Activated CD4-positive, alpha-beta T cell treated with anti-CD3 and anti-CD28 coated beads, Interleukin-2, amount 50 U/mL, for 4 hours (primary cell): ENCODE measurements at places on chromosomes 2 and 18.
A peak's percentile ranks its signal among the peaks of the same experiment; 100 is the strongest.

DNA sequence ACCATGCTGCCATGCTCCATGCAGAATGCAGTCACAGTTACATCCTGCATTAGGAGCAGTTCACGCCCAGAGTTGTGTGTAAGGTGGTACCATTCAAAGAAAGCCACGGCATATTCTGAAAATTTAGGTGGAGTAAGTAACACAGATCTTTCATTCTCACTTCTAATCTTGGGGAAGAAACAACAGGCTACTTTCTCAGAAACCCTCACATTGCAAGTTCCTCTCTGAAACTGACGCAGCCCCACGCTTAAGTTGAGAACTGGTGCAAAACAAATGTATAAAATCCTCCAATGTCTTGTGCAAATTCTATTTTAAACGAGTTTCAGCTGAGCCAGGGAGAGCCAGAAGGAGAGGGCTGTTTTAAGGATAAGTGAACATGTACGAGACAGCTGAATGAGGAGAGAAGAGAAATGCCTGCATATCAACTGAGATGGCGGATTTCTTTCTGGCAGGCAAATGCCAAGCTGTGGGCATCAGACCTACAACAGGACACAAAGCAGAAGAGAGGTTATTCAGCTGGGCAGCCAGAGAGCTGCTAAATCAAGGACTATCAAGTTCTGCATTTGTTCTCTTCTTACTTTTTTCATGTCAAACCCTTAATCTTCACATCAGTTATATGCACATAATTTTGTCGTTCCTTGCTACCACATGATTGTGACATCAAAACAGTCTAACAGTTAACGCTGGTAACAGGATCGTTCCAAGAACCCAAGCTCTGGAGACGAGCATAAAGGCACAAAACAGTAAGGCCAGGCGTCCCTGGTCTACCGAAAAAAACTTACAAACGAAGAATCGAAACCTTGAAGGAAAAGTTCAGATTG is 6.4 kb downstream of the ARL4C start:
- DNase-seq, result peak; percentile 7

DNA sequence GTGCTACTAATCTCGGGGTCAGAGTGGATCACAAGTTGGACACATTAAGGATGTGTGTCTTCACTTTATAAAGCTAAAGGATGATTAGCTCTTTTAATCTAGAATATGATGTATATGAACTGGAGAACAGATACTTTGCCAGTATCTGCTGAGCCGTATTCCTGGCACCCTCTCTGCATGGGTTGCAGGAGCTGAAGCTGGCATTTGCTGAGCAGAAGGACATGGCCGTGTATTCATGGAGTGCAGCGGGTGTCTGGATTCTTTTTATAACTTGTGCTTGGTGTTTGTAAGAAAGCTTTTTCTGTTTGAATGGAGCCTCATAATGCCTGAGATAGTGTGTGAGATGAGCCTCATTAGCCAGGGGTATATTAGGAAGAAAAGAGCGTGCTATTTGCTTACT is 103.9 kb upstream of the MCFD2 start:
- DNase-seq, result no peak

- no peak for DNase-seq
Observed at GRCh38 chr18:34691614-34692013, 18.5 kb upstream of the DTNA start.

GRCh38 chr18:22467760-22468553 is 50.2 kb upstream of the CTAGE1 start:
- no peak for DNase-seq

- no peak for DNase-seq
Observed at GRCh38 chr2:54572636-54573536, 116.8 kb downstream of the SPTBN1 start.

DNA sequence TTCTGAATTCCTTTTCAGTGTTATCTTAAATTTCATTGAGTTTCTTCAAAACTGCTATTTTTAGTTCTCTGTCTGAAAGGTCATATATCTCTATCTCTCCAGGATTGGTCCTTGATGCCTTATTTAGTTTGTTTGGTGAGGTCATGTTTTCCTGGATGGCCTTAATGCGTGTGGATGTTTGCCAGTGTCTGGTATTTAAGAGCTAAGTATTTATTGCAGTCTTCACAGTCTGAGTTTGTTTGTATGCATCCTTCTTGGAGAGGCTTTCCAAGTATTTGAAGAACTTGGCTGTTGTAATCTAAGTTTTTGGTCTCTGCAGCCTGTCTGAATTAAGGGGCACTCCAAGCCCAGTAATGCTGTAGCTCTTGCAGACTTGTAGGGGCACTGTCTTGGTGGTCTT is 249.3 kb downstream of the ZNF385B start:
- no peak for DNase-seq

DNA sequence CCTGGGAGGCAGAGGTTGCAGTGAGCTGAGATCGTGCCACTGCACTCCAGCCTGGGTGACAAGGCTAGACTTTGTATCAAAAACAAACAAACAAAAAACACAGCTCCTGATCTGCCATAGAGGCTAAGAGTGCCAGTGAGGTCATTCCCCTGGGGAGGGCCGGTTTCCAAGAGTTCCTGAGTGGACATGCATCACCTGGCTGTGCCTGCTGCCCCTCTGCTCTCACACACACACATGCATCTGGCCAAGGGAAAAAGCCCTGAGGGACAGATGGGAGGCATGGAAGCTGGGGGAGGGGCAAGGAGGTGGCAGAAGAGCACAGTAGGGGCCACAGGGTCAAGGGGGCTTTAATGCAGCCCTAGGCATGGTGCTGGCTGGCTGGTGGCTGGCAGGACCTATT is 60.4 kb downstream of the ZBTB7C start:
- DNase-seq, result no peak

DNA sequence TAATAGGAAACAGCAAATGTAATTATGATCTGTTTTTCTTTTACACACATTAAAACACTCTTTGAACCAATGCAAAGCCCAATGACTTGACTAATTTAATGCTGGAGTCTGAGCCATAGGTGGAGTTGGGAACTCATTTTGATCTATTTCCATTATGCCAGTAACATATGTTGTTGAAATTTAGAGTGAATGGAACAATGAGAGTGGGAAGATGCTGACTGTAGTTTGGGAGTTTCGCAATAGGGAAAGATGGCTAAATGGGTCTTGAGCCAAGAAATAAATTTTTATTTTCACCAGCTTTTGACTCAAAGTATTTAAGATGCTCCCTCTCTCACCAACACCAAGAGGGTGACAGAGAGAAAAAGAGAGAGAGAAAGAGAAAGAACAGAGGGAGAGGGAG is 246.7 kb downstream of the DLGAP1 start:
- no peak for DNase-seq

- DNase-seq, result peak; percentile 36
Observed at GRCh38 chr2:10028988-10029874, 14.1 kb upstream of the KLF11 start.

DNA sequence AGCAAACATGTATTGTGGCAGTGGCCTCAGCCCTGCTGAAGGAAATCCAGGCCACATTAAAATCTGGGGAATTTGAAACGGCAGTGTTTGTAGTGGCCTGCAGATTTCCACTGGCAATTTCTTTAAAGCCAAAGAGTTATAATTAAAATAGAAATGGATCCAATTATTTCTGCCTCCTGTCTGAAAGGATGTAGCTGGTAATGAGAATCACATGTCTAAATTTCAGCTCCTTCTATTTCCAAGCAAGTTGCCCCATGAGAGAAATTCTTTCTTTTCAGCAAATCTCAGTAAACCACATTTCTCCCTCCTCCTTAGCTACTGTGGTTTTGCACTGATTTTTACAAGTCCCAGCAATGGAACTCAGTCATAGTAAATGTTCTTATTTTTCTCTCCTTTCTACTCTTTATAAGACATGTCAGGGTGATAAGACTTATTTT is 55.4 kb upstream of the ZNF396 start:
- DNase-seq, result no peak

- DNase-seq, result no peak
Observed at GRCh38 chr2:156311976-156312375, 20.5 kb downstream of the NR4A2 start.

GRCh38 chr18:54357082-54357659 is 487 bp downstream of the STARD6 start:
- no peak for DNase-seq

DNA sequence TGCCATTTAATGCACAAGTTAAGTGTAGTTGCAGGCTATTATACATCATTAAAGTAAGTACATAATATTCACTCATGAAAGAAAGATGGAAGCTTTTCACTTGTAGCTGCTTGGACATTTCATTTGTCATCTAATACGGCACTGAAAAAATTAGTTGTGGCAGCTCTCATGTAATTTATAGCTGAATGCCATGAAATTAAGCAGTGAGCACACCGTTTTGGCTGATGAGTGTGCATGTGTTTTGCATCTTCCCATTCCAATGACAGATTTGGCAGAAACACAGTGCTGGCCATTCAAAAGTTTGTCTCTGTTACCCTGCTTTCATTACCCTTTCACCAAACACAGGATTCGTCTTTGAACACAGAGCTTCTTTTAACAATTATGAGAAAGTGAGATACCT is 174.0 kb downstream of the PTGR3 start:
- no peak for DNase-seq

- no peak for DNase-seq
Observed at GRCh38 chr2:60519231-60519863, 34.1 kb downstream of the BCL11A start.

DNA sequence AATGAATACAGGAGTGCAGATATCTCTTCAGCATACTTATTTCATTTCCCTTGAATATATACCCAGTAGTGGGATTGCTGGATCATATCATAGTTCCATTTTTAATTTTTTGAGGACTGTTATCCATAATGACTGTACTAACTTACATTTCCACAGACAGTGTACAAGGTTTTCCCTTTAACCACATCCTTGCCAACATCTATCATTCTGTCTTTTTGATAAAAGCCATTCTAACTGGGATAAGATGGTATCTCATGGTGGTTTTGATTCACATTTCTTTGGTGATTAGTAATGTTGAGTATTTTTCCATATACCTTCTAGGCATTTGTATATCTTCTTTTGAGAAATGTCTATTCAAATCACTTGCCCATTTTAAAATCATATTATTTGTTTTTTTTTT is 325.2 kb downstream of the CYP26B1 start:
- no peak for DNase-seq

DNA sequence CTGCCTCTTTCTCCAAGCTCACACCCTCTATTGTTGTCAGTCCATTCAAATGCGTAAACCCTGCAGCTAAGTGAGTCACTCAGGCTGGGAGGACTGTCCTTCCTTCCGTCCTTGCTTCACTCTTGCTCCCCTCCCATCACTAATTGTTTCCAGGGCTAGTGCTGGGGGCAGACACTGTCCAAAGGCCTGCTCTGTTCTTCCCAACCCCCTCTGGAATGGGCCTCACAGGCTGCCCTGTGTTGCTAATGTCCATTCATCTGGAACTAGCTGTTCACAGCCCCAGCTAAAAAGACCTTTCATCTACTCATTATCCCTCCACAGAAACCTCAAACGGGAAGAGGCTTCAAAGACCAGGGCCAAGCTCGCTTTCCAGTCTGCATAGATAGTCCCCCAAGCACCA is 31.9 kb upstream of the NRP2 start:
- DNase-seq, result no peak

DNA sequence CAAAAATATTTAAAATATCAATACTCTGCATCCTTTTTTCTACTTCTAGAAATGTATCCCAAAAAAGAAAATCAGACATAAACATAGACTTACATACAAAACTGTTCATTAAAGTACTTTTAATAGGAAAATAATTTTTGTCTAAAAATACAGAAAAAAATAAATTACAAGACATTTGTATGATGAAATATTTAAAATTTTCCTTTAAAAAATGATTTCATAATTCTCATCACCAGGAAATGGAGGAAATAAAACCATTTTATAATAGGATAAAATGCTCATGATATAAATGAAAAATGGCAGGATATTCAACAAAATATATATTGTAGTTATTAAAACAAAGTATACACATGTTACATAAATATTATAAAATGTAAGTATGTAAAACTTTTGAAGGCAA is 24.4 kb downstream of the ARL5A start:
- no peak for DNase-seq

DNA sequence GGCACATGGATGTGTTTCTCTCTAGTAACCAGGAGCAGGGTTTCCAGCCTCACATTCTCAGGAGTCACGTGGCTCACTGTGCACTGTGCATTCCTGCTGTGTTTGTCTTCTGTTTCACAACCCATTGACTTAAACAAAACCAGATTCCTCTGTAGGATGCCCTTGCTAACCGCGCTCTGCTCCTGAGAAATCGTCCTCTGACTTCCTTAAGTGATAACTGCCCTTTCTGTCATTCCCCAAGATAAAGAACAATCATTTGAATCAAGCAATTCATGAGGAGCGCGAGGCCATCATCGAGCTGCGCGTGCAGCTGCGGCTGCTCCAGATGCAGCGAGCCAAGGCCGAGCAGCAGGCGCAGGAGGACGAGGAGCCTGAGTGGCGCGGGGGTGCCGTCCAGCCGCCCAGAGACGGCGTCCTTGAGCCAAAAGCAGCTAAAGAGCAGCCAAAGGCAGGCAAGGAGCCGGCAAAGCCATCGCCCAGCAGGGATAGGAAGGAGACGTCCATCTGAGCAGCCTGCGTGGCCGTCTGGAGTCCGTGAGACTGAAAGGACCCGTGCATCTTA is 60.2 kb downstream of the RALBP1 start:
- no peak for DNase-seq
